ENCODE measurements at places on chromosomes 1 and 21. TPM values are rescaled to one million over a fixed set of nuclear protein-coding genes. Genes with fewer than 3 reads are reported as not detected.

GRCh38 chr1:22636353-22636752 is at the start of gene C1QA:
C1QA (plus strand) TSS chr1:22636628; CDS start chr1:22637617, 989 bp downstream.
- DNase-seq, result no peak

DNA sequence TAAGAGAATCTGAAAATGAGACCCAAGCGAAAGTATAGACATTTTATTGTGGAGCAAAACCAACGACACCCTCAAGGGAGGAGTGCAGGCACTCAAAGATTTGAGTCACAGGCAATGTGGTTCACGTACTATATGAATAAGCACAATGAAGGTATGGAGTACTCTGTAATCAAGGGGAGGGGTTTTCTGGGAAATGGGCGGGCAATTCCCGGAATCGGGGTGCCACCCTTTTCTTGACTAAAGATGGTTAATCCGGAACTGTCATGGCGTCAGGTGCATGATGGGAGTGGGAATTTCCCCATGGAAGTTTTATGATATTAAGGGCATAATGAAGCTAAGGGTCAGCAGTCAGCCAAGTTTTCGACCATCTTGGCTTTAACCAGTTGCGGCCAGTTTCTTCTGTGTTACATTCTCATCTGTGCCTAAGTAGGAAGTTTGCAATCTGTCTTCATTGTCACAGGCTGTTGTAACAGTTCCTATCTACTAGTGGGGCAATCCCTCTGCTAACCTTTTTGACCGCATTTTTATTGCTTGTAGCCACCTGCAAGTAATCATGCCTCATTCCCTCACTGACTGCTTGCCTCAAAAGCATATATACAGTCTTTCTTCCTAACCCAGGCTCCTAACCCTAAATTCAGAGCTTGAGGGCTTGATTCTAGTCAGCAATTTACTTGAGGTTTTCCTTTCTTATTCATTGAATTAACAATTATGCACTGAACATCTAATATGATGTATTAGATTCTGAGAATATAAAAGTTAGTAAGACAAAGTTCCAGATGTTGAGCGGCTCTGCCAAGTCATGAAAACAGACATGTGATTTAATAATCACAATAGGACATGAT is 775 bp upstream of the AIM2 start:
- peak; percentile 42 for DNase-seq

GRCh38 chr1:193799948-193800690 is 613.7 kb upstream of the B3GALT2 start:
- DNase-seq, result no peak

DNA sequence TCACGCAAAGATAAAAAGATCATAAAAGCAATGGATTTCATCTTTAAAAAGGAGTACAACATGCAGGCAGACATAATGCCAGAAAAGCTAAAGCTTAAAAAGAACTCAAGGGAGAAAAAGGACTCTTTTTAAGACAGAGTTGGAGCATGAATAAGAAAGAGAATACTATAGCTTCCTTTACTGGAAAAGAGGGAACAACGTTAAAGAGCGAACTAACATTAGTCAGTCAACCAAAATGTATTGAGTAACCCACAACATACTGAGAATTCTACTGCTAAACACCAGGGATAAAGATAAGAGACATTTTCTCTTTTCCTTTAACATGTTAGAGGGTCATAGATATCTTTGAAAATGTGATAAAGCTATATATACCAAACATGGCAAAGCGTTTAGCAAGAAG is 182.0 kb downstream of the DUSP10 start:
- DNase-seq, result no peak

DNA sequence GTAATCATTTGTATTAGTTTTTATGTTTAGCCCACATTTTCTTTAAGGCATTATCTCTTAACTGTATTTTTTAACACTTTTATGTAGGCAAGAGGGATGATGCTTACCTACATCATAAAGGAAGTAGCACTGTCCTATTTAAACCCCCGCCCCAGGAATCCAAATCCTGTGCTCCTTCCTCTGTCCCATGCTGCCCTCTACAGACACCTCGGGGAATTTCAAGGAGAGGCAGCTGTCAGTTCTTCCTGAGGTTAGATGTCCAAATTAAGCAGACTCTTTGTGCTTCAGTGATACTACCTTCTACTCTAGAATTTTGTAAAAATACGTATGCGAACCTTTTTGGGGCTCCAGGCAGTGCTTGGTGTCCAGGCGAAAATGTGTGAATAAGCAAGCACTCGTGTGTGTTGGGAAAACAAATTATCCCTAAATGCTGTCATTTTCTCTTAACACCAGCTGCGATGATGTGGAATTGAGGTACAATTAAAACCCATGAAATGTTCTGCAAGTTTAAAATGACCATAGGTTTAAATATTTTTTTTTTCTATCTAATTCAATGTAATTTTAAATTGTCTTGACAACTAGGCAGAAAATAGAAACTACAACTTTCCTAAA is 19.2 kb downstream of the CRCT1 start:
- no peak for DNase-seq

DNA sequence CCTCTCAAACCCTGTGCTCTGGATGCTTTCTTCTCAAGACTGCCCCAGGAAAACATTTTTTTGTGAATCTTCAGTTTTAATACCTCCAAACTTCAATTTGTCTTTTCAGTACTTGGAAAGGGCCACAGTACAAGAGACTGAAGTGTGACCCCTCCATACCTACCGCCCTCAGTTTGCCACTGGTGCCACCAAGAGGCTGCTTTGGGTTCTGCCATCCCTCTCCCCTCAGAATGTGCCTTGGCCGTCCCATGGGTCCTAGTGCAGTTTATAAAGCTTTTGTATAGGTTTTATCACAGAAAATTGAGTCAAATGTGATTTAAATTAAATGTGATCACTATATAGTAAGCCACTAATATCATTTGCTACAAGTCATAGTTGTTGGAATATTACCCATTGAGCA is 60.8 kb upstream of the PGD start:
- DNase-seq, result no peak

DNA sequence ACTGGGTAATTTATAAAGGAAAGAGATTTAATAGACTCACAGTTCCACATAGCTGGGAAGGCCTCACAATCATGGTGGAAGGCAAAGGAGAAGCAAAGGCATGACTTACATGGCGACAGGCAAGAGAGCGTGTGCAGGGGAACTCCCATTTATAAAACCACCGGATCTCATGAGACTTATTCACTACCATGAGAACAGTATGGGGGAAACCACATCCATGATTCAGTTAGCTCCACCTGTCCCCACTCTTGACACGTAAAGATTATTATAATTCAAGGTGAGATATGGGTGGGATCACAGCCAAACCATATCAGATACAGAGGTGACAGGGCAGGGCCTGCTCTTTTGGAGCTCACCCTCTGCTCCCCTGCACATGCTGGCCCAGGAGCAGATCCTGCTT is 31.4 kb upstream of the TMEM61 start:
- DNase-seq, result no peak

DNA sequence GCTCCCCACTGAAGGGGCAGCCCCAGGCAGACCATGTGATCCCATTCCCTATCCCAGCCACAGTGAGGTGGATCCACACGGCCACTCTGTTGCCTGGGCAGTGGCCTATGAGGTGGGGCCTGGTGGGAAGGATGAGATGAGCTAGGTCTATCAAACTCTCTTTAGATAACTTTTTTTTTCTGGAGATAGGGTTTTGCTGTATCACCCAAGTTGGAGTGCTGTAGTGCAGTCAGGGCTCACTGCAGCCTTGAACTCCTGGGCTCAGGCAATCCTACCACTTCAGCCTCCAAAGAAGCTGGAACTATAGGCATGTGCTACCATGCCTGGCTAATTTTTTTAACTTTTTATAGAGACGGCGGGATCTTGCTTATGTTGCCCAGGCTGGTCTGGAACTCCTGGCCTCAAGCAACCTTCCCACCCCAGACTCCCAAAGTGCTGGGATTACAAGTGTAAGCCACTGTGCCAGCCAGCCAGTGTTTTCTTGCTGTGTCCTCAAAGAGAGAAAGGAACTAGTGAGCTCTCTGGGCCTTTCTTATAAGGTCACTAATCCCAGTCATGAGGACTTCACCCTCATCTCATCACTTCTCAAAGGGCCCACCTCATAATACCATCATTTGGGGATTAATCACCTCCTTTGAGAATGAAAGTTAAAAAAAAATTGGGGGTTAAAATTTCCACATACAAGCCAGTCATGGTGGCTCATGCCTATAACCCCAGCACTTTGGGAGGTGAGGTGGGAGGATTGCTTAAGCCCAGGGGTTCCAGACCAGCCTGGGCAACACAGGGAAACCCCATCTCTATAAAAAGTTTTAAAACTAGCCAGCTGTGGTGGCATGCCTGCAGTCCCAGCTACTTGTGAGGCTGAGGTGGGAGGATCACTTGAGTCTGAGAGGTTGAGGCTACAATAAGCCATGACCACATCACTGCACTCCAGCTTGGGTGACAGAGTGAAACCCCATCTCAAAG is 36.6 kb downstream of the H3-3A start:
- DNase-seq, result no peak

DNA sequence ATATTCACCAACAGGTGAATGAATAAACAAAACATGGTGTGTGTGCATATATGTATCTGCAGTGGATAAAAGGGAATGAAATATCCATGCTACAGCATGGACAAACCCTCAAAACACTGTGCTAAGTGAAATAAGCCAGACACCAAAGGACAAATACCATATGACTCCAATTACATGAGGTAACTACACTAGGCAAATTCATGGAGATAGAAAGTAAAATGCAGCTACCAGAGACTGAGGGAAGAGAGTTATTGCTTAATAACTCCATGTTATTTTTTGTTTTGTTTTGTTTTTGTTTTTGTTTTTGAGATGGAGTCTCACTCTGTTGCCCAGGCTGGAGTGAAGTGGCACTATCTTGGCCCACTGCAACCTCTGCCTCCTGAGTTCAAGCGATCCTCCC is 2.4 kb downstream of the ITLN1 start:
- DNase-seq, result no peak

DNA sequence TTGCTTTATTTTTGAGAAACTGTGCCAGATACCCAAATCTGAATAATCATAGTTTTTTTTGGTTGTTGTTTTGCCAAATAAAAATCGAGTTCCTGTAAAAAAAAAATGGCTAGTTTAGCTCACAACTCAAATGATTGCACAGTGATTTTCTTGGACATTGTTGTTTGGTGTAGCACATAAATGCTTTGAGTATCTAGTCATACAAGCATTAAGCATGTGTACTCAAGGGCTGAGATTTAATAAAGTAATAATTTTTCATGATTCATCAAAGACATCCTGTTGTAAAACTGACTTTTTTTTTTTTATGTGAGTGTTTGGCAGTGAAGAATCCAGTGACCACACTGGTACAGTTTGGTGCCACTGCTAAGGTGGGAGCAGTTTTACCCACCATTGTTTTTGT is 18.8 kb downstream of the ITSN1 start:
- DNase-seq, result no peak

DNA sequence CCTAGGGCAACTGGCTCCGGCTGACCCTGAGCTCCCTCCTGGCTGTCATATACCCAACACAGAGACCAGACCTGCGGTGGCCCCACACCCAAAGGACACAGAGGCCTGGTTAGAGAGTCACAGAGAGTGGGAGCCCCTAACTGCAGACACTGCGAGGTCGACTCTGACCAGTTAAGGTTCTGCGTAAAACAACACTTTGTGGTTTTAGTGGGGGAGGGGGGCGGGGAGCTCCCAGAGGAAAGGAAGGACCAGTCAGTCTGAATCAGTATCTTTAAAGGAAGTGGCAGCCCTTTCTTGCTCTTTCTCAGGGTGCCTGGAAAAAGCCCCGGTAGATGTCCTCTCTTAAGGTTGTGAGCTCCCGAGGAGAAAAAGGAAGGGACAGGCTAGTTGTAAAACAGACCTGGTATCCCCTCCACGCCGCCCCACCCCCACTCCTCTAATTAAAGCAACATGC is 2.4 kb downstream of the SSBP3 start:
- no peak for DNase-seq

DNA sequence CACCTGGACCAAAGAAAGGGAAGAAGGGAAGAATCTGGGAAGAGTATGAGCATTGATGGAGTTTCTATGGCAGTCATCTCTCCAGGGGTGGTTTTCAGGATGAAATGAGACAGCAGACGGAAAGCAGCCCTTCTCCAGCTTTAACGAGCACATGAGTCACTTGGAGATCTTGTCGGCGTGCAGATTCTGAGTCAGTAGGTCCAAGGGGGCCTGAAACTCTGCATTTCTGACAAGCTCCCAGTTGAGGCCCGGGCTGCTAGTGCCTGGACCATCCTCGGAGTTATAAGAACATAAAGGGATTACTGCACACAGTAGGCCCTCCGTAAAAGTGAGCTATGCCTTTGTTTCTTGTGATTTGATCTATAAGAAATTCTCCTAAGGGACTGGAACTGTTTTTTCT is 17.6 kb downstream of the HSPG2 start:
- no peak for DNase-seq

- DNase-seq, result no peak
Measured at GRCh38 chr1:61955261-61955660, 213.0 kb downstream of the PATJ start.

DNA sequence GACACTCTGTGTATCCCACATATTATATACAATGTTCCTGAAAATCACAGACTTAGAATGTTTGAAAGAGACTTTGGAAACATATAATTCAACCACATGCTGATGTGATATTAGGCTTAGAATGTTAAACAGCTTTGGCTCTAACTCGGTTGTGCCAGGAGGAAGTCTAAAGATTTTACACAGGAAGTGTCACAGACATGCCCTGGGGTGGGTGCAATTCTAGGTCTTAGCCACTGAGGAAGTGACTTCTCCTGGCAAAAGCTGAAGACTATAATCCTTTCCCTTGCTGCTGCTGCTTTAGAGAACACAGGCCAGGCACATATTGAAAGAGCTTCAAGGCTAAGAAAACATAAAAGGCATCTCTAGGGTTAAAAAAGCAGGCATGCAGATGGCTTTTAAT is 51.0 kb downstream of the RPL5 start:
- no peak for DNase-seq

GRCh38 chr1:156359973-156360372 is 9.0 kb upstream of the RHBG start:
- no peak for DNase-seq

TFF1 gene
- total RNA-seq, result not detected

PODN gene
- 440 TPM for total RNA-seq

MROH9 gene
- not detected for total RNA-seq

OR2T27 gene
- not detected for total RNA-seq

FBXO28 gene
- 32.7 TPM for total RNA-seq

NECTIN4 gene
- total RNA-seq, result not detected

TMCC2 gene
- 0.96 TPM for total RNA-seq

COL11A1 gene
- total RNA-seq, result not detected

Measured in omental fat pad (tissue), 4 donors.